ENCODE measurements at places on chromosomes 7 and 10.

DNA sequence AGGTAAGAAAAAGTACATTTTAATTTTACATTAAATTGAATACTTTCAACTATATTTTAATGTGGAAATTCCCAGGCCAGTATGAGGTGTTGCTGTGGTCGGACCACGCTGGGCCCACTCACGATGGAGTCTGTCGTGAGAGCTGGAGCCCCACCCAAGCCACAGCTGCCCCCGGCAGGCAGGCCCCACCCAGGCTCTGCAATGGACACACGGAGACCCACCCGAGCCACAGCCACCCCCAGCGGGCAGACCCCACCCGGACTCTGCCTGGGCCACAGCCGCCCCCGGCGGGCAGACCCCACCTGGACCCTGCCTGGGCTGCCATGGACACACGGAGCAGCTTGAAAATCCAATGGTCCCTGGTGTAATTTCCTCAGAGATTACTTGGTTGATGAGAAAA is 141.3 kb downstream of the PTPRN2 start:
- no peak for DNase-seq

GRCh38 chr10:72334196-72334824 is 20.4 kb downstream of the DNAJB12 start:
- no peak for DNase-seq

DNA sequence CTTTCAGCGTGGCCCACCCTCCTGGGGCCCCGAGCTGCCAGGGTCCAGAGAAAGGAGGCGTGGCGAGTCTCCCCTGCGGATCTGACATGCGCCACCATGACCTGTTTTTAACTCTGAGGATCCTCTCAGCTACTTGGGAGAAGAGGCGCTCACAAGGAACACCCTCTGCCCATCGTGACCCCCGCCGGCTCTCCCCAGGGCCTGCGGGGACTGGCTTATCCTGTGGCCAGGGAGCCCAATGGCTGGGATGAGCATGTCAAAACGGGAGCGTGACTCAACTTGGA is 93.7 kb downstream of the EBF3 start:
- DNase-seq, result no peak

DNA sequence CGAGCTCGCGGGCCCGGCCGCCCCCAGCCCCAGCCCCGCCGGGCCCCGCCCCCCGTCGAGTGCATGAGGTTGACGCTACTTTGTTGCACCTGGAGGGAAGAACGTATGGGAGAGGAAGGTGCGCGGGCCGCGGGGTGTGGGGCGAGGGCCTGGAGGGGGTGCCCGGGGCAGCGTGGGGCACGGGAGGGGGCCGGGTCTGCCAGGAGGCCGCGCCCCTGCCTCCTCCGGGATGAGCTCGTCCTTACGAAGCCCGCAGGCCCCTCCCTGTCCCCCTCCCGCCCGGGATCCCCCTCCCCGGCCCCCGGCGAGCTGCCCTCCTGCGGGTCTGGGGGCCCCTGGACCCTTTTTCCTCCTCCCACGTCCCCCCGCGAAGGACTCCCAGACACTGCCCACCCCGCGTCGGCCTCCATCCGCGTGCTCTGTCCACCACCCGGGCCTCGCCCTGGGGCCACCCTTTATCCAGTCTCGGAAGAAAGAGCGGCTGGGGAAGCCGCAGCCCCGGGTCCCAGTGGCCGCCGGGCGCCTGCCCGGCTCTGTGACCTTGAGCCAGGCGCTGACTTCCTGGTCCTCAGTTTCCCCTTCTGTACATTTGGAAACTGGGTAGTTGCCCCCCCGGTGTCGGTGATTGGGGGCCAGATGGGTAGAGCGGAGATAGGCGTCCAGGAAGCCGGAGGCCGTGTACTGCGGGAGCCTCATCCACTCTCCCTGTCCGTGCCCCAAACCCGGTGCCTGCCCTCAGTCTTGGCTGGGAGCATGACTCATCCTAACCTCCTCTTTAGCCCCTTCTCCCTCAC is 521 bp downstream of the LIMK1 start:
- DNase-seq, result no peak

DNA sequence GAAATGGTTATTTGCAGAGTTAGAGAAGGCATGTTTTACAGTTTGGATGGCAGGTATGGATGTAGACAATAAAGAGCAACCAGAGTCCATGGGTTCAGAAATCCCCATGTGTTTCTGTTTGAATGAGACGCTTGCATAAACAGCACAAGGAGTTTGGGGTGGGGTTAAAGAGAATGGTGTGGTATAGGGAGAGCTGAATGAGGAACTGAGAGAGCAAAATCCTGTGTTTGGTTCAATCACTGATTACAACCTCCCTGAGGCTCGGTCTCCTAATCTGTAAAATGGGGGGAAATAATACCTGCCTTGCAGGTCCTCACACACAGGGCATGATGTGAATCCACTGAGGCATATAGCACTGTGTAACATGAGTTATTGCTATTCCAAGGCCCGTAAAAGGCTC is 23.7 kb downstream of the CAV1 start:
- no peak for DNase-seq

DNA sequence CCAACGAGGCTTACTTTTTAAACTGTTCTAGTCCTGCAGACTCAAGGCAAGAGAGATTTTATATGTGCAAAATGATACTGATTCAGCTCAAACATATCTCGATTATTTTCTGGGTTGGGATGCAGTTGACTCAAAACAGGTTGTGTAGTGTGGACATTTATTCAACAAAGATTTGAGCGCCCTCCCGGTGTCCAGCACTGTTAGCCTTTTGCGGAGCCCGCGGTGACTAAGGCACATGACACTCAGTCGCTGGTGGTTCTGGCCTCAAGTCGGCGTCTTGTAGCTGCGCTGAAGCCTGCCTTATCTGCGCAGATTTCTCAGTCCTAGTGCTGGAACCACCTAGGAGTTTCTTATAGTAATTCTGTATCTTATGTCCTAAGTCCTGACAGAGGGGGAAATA is 938 bp upstream of the CADPS2 start:
- peak; percentile 7 for DNase-seq

DNA sequence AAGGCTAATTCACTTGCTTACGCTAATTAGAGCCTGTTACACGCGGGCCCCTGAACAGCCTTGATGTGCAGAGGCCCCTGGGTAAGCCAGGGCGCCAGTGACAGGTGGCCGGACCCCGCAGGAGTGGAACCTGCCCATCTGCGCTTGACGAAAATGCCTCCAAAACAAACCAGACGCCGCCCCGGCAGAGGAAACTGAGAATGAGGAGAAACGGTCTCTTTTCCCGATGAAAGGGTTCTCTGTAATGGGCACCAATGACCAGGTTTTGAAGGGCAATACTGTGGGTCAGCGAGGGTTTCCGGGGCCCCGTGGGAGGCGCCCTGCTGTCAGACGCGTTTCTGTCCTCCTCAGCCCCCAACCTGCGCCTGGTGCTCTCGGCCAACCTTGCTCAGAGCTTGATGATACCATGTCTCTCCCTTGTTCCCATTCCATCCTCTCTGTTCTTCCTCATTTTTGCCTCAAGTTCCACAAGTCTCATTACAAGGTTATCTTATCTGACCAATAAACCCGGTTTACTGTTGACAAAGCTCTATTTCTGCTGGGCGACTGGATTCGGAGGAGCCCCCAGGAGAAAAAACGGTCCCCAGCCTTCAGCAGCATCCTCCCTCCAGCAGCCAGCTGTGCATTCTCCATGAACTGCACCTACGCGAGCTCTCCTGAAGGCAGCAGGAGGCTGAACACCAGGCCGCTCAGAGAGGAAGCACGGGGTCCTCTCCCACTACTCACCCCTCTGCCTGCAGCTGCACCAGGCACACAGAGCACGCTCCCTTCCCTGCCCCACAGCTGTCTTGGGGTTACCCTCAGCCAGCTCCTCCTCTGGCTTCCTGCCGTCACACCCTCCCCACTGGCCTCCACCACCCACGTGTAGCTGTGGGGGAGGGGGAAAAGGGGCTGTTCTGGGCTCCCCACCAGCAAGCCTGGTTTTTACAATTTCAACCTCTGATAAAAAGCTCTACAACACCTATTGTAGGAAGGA is 202.0 kb downstream of the MAD1L1 start:
- no peak for DNase-seq

DNA sequence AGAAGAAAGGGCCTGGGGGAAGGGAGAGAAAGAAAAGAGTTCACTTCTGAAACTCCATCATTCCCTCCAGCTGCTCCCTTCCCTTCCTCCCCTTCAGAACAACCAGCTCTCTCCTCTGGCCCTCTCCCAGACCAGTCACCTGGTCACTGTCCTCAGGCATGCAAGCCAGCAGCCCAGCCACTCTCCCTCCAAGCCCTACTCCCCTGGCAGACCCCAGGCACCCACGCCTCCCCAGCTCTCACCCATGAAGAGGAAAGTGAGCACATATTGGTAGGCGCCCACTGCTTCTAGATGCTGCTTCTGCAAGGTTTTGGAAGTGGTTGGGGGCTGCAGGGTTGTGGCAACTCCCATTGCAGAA is 353 bp downstream of the MOGAT3 start:
- DNase-seq, result no peak

GRCh38 chr7:28855538-28856217 is 102.5 kb downstream of the TRIL start:
- DNase-seq, result no peak

DNA sequence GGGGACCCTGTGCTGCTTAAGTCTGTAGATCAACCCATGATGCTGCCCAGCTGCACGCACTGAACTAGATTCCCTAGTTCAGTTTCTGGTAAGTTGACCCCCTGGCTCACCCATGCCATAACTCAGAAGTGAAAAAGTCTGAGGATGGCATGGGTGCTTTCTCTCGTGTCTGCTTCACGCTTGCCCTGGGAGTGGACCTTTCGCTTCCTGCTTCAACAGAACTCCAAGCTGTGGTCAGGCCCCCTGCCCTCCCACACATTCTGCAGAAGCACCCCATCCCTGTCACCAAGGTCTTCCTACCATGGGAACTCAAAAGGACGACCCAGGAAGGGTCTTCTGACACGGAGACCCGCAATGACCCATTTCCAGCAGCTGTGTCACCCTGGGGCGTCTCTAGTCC is 39.9 kb downstream of the LRRC18 start:
- DNase-seq, result no peak

Data from smooth muscle cell of the brain vasculature (primary cell).